ENCODE measurements at places on chromosomes 6 and 20.

DNA sequence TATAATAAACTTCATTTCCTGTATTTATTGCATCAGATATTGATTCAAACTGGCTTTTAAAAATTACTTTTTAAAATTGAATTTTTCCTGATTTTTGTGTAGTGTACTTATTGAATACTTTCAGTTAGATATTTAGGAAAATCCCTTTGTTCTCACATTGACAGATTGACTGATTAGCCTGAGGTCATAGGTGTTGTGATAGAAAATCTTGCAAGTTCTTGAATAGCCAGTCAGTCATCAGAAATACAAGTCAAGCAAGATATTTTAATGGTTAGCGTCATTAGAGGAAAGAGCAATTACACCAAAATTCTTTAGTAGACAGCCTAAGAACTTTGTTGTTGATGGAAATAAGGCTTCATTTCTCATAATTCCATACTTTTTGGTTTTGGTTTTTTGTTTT, 3.4 kb upstream of the TMEM30A start:
- no peak for DNase-seq

- no peak for DNase-seq
Measured at GRCh38 chr20:45290677-45291355, 15.8 kb upstream of the RBPJL start.

DNA sequence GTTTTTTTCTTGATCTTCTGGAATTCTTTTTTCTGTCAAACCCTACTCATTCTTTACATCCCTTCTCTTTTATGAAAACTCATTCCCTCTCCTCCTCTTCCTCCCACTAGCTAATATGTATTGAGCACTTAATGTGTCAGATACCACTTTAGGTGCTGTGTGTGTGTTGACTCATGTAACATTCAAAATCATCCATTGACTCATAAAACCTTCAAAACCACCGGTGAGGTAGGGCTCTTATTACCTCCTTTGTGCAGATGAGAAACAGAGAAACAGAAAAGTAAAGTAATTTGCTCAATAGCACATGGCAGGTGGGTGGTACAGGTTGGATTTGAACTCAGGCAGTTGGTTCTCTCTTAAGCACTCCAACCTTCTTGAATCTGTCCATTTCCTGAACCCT, 136.3 kb upstream of the NEDD9 start:
- no peak for DNase-seq

- no peak for DNase-seq
Measured at GRCh38 chr6:8223678-8224077, 121.3 kb upstream of the EEF1E1 start.

DNA sequence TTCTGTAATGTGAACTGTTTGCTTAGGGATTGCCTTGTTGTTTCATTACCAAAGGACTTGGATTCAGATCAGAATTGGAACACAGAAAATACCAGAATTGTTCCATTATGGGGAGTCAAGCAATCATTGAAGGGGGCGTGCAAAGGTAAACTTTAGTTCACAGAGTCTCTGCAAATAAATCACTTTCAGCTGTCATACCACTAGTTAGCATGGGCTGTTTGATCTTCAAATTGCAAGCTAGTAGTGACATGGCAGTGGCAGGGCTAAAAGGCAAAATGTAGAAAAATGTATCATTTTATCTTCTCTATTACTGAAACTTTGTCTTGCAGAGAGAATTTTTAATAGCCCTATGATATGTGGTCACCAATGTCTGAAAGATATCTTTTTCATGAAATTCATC, 483.2 kb upstream of the NRSN1 start:
- DNase-seq: no peak

GRCh38 chr6:24394780-24395437, 7.8 kb upstream of the MRS2 start:
- no peak for DNase-seq

GRCh38 chr6:127332383-127332961, 10.9 kb downstream of the ECHDC1 start:
- DNase-seq: no peak

DNA sequence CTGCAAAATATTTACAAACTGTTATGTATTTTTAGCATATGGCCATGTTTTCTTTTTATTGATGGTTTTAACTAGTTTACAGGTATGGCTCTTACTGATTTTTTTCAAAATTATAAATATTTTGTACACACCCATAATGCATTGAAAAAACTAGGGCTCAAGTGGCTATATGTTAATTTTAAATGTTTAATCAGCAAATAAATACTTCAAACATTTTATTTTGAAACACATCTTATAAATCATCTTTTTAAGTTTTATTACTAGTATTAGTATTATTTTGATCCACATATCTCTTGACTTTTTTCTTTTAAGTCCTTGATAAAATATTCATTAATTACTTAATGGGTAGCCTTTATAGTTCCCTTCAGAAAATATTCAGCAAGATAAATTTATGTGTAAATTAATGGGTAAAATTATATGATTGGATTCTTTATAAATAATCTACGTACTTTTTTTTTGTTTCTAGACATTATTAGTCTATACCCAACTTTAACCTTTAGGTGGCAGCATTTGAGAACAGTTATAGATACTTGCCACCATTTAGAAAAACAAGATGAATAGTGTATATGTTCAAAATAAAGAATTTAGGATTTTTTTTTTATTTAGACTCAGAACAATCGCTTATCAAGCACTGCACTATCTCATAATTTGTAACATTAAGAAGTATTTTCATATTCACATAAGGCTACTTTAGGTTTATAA, 241.9 kb downstream of the ADGRB3 start:
- DNase-seq: no peak

DNA sequence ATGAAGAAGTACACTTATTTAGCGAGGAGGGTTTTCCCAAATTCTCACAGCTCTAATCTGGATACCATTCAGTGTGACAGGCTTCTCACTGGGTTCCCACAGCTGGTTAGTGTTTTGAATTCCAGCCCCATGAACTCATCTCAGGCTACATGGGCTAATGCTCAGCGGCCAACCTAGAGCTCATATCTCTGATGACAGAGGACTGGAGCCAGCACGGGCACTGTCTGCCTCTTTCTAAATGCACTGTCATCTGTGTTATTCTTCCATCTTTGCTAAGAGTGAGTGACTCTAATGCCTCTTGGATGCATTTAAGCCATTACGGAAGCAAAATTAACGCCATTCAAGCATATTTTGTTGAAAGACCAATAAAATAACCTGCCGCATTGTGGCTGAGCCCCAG, 308.9 kb upstream of the JAG1 start:
- DNase-seq: no peak

DNA sequence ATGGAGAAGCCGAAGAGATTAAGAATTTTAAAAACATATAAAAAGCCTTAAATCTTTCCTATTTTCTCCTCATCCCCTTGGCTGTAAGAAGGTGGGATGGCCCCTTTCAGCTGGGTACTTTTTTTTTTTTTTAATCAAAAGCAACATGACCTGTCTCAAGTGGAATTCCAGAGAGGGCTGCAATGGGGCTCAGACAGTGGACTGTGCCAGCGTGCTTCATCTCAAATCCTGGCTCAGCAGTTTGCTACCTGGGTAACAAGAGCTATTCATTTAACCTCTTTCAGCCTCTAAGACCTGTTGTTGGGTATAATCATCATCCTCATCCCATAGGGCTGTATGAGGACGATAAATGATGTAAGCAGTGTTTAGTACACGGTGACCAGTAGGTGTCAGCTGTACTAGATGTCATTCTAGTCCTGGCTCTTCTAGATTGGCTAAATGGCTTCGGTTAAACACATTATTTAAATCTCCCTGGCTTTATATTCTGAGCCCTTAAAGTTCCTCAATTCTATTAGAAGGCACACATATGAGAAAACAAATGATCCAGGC, 6.9 kb upstream of the PPP1R3G start:
- no peak for DNase-seq

DNA sequence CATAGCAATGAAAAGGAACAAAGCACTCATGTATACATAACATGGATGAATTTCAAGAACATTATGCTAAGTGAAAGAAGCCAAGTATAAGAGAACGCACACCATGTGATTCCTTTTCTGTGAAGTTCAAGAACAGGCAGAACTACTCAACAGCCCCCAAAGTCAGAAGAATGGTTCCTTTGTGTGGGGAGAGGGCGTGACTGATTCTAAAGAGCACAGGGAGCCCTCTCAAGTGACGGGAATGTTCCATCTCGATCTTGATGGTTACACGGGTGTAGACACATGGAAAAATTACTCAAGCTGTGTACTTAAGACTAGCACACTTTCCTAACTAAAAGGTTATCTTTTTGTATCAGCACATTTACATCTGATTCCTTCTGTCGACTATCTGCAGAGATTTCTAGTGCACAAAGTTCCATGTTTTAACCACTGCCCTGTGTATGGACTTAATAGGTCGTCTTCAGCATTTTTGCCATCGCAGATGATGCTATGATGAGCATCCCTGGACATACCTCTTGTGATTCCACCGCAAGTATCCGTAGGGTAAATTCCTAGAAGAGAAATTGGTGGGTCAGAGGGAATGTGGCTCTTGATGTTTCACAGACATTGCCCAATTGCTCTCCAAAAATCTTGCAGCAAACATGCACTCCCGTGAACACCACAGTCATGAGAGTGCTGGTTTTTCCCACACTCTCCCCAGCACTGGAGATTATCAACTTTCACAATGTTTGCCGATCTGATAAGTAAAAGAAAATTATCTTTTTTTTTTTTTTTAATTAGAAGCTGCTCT, 279.3 kb downstream of the BMP7 start:
- no peak for DNase-seq

DNA sequence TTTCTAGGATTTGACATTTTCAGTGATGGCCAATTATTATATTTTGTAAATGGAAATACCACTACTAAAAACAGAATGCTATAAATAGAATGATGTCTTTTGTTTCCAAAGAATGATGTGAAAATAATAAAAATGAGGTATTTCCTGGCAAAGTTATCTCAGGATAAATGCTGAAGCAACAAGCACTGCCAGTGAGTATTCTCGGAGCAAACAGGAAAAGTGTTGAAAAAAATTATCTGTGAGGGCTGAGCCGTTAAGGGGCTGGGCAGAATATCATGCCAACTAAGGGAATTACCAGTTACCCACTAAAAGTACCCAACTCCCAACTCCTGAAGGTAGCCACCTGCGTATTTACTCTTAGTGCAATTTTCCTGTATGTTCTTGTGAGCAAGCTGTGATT, 23.6 kb upstream of the SCAF8 start:
- no peak for DNase-seq

GRCh38 chr6:168937054-168937453, 316.6 kb downstream of the THBS2 start:
- no peak for DNase-seq

DNA sequence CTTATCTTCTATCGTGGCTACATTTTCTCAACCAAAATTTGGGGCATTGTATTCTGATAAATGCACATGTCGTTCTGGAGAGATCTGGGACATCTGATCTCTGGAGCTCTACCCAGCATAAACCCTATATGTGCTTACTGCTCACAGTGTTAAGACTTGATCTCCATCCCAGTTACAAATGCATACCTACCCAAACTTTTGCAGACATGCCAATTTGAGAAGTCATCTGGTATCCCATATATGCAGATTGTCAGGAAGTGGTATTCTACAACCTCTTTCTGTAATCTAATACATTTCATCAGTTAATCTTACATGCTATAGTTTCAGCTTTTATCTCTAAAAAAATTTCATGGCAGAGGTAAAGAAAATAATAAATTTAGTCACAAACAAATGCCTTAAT, 11.2 kb downstream of the BAG2 start:
- DNase-seq: no peak

DNA sequence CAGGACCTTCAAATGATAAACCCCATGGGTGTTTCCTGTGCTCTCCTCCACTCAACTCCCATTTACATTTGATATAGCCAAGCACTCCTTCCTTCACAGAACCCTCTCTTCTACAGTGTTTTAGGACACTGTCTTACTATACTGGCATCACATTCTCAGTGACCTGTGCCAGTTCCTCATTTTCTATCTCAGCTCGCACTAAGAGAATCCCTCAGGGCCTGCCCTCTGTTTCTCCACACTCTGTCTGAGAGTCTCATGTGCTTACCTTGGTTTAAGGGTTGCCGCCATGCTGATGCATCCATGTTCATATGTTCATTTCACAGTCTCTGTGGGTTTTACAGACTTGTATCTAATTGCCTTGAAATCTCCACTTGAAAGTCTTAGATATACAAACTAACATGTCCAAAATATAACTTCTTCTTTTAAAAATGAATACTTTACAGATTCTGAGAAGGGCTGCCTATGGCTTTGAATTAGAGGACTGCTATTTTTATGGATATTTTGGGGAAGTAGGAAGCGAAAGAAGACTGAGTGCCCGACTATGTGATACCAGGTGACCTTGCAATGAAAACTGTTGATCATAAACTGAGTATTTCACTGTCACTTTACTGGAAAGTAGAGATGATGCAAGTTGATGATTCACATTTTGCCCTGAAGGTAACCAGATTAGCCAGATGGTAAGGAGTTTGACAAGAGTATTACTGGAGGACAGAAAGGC, 153.1 kb upstream of the SIM1 start:
- no peak for DNase-seq

- no peak for DNase-seq
Measured at GRCh38 chr6:159826004-159826403, 25.9 kb downstream of the PNLDC1 start.

DNA sequence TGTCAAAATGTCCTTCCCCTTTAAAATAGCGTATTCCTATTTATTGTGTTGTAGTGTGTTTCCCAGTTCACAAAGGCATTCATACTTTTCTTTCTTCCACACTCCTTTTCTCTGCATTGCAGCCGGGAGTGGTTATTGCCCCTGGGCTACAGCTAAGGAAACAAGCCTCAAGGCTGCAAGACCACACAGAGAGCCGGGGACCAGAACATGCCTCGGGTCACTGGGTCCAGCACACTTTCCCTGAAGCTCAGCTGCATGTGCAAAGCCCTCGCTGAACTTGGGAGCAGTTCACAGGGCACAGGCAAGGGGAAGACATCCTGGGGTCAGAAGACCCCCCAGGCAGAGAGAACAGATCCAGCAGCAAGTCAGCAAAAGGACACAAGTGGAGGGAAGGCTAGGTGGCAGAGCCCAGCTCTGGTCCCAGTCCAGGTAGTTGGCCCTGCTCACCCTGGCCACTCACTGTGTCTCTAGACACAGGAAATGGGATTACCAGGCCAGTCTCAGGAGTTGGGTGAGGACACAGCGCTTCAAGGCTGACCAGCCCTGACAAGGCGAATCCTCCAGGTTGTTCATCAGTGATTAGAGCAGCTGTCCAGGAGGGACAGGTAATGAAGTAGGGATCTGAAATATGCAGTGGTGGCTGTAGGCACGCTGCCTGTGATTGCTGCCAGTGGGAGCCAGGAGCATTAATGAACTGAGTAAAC, 118.2 kb downstream of the CD83 start:
- DNase-seq: no peak

DNA sequence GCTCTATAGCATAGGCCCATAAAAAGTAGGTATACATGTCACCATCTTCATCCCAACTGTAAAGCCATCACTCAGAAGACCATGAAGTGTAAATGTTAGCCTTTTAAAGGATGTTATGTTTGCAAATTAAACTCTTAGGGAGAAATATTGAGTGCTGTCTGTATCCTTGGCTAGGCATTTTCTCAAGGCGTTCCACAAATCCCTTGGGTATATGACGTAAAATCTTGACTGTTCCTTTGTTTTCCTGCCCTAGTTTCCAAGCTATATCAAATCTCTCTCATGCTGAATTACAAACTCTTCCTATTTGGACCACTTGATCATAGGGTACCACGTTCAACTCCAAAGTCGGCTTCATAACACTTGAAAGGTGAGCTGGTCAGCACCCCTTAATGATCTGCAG, 486.2 kb downstream of the HDGFL1 start:
- no peak for DNase-seq
